ENCODE measurements at places on chromosomes 11 and 22.

DNA sequence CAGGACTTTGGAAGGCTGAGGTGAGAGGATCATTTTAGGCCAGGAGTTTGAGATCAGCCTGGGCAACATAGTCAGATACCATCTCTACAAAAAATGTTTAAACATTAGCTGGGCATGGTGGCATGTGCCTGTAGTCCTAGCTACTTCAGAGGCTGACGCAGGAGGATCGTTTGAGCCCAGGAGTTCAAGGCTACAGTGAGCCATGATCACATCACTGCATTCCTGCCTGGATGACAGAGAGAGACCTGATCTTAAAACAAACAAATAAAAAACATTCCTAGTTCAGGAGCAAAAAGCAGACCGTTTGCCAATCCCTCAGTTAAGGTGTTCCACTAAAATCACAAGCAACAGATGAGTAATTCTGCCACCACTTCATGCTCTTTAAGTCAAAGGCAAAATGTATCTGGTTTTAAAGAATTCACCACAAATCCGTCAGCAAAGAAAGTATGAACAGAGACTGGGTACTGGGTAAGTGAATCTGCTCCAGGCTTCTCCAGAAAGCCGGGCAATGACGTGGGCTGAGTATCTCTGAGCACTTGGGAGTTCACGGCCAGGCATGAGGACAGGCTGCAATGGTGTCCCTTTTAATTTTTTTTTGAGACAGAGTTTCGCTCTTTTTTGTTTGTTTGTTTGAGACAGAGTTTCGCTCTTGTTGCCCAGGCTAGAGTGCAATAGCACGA lies 19.5 kb downstream of the CLTCL1 start:
- no peak for DNase-seq

DNA sequence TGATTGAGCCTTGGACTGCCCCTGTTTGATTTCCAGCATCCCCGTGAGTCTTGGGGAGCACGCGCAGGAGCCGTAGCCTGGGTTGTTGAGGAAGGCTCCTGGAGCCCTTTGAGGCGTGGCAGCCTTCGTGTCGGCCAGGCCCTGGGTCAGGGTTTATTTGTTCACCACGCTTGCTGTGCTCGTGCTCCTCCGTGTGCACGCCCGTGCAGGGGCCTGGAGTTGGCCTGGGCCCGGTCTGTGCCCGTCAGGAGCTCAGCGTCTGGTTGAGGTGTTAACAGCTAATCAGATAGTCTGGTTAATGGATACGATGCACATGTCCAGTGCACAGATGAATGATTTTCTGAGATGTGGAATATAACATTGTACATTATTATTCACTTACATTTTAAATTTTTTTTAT lies 8.0 kb downstream of the IGHMBP2 start:
- no peak for DNase-seq

DNA sequence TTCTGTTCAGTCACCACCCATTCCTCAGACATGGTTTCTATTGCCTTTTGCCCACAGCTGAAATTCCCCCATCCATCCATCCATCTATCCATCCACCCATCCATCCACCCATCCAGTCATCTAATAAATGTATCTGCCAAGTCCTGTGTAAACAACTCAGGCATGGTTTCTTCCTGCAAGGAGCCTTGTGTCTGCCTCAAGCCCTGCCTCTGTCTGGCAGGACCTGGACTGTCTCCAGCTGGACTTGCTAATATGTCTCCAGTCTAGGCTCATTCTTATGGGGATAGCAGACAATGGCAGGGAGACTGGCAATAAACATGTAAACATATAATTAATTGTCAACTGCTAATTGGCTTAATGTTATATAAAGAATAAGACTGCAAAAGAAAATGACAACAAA lies 64.7 kb upstream of the AMPD3 start:
- DNase-seq = no peak

DNA sequence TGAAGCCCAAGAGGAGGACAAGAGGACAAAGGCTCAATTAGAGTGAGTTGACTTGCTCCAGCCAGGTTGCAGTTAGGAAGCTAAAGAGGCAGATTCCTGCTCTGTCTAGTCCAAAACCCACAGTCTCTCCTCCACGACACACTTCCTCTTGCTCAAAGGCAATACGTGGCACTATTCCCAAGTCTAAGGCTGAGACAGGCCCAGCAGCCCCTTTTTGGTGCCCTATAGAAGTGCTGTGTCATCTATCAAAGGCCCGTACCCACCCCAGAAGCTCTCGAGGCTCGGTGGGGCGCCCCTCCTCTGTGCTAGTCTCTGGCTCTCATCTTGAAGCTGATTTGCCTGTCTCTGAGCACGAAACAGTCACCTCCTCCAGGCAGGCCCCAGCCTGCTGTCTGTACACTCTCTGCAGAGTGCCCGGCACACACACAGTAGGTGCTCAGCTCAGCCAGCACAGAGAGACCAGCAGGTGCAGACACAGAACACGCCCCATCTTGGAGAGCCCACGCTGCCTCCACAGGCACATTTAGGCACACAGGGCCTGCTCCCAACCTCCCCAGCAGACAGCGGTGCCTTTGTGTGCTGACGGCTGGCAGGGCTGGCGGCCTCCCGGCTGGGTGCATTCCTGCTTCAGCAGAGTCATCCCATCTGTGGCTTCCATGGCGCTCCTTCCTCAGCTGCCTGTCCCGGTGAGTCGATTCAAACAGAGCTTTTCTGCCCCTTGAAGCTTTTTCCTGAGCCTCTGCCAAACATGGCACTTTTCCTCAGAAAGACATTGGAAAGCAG lies 52.8 kb downstream of the MYH9 start:
- no peak for DNase-seq

- DNase-seq = no peak
These were observed 323.6 kb downstream of the AASDHPPT start for GRCh38 chr11:106400949-106401570.

GRCh38 chr11:134819041-134819440 lies 407.0 kb upstream of the B3GAT1 start:
- no peak for DNase-seq

GRCh38 chr11:19239039-19239438 lies 1.7 kb downstream of the E2F8 start:
- no peak for DNase-seq

- DNase-seq = no peak
These were observed 6.2 kb upstream of the TLCD5 start for GRCh38 chr11:120318906-120319305.

DNA sequence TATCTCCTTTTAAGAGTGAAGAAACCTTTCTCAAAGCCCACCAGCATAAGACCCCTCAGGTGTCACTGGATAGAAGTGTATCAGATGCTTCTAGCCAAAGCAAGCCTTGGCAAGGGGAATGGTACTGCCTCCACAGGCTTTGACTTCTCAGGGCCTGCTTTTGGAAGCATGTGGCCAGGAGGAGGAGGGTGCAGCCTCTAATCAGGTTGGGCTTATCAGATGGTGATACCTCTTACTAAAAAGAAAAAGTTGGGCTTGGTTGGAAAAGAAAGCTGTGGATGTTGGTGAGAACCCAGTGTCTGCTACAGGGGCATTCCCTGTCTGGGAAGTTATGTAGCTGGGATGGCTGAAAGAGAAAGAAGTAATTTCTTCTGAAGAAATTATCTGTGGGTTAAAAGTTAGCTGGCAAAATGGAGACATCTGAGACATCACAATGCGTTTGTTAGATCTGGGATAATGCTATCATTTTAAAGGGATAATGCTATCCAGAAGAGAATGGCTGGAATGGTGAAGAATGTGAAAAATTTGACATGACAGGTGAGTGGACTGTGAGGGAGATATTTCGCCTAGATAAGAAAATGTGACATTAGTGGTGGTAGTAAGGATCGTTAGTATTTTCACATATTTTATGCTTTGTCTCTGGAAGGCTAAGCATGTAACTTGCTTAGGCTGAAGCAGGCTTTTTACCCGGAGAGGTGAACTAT lies 7.2 kb downstream of the APLP2 start:
- no peak for DNase-seq

- DNase-seq = no peak
These were observed 1.5 kb upstream of the BAIAP2L2 start for GRCh38 chr22:38111925-38112355.

DNA sequence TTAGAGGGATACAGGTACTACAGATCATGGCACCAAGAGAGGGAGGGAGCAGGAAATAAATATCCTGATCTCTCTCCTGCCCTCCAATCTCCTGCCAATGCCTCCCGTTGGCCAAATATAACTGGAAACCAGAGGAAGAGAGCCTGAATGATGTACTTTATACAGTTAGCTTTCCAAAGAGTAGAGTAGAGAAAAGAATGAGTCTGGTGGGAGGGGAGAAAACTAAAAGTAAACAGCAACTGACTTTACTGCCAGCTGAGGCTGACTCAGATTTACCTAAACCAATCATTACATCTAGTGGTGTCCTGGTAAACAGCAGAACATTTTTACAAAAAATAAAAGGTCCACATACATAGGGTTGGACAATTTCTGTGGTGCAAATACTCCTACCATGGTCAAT lies 5.1 kb downstream of the MPZL3 start:
- DNase-seq = no peak

GRCh38 chr22:31107894-31108218 lies 488 bp upstream of the SELENOM start:
- no peak for DNase-seq

GRCh38 chr11:69664103-69664775 lies 10.9 kb downstream of the LTO1 start:
- no peak for DNase-seq

DNA sequence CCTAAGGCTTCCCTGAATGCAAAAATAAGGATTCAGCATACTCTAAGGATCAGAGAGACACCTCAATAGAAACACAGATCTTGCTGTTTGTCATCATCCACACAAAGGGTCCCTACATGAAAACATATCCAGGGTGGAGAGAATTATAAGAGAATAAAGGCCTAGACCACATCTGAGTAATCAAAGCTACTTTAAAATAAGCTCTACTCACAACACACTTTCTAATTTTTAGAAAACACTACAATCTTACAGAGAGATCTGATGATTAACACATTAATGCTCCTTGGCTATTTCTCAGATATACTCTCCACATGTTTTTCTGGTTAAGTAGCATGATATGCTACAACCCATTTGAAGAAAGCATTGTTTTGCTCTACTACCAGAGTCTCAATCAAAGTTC lies 108.2 kb downstream of the ETS1 start:
- no peak for DNase-seq

DNA sequence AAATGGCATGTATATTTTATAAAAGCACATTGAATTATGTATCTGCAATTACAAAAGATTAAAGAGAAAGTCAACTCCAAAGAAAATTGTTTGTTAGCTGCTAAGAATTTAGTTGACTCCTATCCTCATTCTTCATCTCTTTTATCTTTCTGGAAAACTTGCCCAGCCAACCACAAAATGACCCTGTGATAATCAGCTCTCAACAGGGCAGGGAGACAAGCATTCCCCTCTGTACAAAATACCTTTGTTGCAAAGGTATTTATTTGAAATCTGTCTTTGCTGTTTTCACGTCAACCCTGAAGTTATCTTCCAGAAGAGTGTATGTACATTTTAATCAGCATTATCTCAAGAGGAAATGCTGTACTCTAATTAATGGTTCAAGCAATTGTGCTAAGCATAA lies 191.1 kb upstream of the DDI1 start:
- DNase-seq = no peak

DNA sequence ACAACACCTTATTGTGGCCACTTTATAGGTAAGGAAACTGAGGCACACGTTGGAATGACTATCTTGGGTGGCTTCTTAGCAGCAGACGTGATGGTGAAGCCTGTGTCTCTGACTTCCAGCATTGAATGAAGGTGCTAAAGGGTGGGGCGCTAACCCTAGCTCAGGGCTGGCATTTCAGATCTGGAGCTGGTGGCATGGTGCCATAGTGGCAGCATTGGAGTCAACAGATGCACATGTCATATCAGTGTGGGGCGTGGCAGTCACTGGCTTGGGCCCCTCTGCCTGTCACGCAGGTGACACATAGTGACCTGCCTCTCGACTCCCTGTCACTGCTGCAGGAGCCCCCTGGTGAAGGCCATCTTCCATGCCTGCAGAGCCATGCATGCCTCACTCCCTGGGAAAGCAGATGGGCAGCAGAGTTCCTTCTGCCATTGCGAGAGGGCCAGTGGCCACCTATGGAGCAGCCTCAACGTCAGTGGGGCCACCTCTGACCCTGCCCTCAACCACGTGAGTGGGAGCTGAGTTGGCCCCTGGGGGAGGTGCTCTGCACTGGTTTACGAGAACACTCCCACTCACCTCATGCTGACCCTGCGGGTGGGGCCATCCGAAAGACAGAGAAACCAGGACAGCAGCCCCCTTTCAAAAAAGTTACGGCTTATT lies 14.8 kb downstream of the SHISA8 start:
- DNase-seq = no peak

DNA sequence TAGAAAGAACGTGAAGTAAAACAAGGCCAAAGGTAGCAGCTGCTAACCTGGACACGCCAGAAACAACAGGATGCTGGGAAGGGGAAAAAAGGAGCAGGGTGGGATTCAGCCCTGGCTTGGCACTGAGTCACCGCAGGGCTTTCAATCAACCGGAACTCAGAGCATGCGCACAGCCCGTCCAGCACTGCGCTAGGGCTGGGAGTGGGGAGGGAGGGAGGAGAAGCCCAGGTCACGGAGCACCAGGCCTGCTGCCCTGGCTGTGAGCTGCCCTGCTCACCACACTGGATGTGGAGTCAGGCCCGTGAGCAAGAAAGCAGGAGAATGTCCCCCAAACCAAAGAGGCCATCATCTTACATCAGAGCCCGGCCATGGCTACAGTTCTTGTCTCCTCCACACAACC lies 51.5 kb downstream of the APOL1 start:
- DNase-seq = no peak

GRCh38 chr22:22578702-22579424 lies 19.8 kb upstream of the PRAME start:
- DNase-seq = no peak

DNA sequence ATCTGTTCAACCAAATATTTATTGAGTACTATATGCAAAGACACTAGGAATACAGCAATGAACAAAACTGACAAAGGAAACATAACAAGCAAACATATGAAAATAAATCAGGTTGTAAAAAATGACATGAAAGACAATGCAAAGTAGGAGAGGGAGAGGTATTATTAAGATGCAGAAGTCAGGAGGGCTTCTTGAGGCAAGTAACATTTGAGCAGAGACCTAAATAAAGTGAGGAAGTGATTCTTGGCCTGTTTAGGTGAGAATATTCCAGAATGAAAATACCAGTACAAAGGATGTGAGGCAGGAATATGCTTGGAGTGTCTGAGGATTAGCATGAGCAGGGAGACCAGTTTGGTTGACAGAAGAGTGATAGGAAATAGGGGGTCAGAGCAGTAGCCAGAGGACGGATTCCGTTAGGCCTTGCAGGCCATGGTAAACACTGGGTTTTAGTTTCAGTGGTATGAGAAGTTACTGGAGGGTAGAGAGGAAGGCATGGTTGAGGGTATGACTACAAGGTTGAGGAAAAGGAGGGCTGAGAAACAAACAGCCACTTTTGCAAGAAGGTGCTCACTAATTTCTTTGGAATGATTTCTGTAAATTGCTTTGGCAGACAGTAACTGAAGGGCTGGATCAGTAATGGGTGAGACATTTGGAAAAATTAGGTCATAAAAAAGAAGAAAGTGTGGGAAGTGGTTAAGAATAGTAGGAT lies 191.9 kb downstream of the SWAP70 start:
- no peak for DNase-seq

- no peak for DNase-seq
These were observed 70.7 kb downstream of the ANO5 start for GRCh38 chr11:22263613-22264012.

All from NK-92 treated with Interleukin-12 subunit alpha and Interleukin-12 subunit beta, amount 100 ng/mL, for 24 hours (cell line).